ENCODE measurements at places on chromosomes 11 and 22. TPM values are rescaled to one million over a fixed set of nuclear protein-coding genes. Genes with fewer than 3 reads are reported as not detected.

DNA sequence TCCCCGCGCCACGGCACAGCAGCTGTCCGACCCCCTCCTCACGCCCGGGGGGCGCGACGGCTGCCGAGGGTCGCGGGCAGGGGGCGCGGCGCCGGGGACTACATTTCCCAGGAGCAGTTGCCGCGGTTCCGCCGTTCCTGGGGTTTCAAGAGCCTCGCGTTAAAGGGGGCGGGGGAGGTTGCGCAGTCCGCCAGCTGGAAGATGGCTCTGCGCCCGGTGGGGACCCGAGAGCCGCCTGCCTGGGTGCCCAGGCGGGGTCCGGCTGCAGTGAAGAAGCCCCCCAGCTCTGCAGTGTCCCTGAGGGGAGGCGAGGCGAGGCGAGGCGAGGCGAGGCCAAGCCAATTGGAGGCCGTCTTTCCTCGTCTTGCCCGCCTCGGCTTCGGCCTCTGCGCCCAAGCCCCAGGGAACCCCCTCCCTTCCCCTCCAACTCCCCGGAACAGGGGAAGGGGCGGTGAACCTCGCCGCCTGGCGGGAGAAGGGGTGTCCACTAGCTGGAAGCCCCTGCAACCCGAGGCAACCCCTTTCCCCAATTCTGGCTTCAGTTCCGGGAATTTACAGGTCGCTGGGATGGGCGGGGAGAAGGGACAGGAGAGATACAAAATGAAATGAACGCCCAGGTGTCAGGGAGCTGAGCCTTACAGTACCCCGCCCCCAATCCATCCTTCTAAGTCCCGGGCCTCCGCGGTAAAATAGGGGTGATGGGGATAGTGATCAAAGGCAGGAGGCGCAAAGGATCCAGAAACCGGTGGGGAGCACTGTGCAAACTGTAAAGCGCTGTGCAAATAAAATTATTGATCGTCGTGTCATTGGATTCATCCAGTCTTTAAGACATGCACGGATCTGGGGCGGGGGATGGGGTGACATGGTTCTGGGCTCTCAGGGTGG lies 5.2 kb upstream of the GCAT start:
- no peak for DNase-seq
- H3K27ac ChIP-seq, result no peak overlapping the region
- H3K27me3 ChIP-seq, result peaks cover 25% of the 10 kb centered on the region
- no peaks in the 10 kb centered on the region for H3K36me3 ChIP-seq

- no peak overlapping the region for H3K27ac ChIP-seq
- DNase-seq, result peak; percentile 39
- H3K4me1 ChIP-seq, result peaks cover 34% of the 10 kb centered on the region
- H3K27me3 ChIP-seq, result no peaks in the 10 kb centered on the region
- H3K4me3 ChIP-seq, result no peak overlapping the region
- peaks cover 33% of the 10 kb centered on the region for H3K36me3 ChIP-seq
Measured at GRCh38 chr22:40348025-40348658, 1.8 kb downstream of the ADSL start.

DNA sequence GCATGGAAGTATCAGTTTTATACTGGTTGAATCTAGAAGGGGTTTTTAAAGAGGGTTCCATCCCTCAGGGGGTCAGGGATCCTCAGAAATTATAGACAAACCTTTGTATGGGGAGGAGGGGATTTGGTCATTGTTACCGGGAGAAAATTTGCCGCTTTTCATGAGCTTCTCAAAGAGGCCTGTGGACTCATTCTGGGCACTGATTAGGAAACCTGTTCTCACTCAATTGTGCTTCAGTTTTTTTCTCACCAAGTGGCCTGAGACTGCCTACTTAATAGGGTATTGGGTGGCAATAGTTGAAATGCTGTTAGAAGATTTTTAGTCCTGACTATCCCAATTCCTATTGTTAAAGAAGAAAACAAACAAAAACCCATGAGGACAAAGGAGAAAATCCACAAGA lies 14.0 kb downstream of the MPEG1 start:
- no peak for DNase-seq
- H3K4me1 ChIP-seq, result peaks cover 8% of the 10 kb centered on the region
- no peak overlapping the region for H3K4me3 ChIP-seq
- peaks cover 48% of the 10 kb centered on the region for H3K36me3 ChIP-seq
- peak overlapping the region; percentile 45 for H3K27ac ChIP-seq

RBFOX2 gene
- polyA plus RNA-seq, result not detected

- peaks cover 48% of the 10 kb centered on the region for H3K4me1 ChIP-seq
- H3K27ac ChIP-seq, result peak overlapping the region; percentile 94
- no peak overlapping the region for H3K4me3 ChIP-seq
- peak; percentile 80 for DNase-seq
- H3K27me3 ChIP-seq, result no peaks in the 10 kb centered on the region
- no peaks in the 10 kb centered on the region for H3K36me3 ChIP-seq
Measured at GRCh38 chr22:22060200-22061084, 77.9 kb upstream of the TOP3B start.

DNA sequence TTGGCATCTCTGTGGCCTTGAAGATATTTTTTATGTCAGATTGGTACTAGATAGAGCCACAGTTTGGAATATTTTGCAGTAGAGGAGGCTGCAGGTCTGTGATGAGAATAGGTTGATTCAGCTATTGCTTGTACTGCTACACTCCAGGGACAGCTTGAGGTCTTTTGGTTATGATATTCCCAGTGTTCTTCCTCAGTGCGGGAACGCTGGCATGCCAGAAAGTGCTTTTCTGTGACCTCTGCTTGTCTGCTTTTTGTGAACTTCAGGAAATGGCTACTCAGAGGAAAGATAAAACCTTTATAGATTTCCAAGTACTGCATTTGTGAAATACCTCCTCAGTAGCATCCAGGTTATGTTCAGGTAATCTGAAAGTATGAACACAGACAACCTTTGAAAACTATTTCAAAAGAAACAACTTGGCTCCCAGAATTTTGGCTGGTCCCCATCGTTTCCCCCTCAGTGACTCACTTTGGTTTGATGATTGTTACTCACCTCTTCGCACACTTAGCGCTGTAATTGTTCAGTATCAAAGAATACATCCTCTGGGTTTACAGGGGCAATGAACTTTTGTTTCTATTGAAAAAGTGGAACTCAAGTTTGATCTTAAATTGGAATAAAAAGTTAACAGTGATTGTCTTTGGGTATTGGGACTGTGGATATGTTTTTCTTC lies 191.4 kb downstream of the HIPK3 start:
- H3K4me3 ChIP-seq, result no peak overlapping the region
- DNase-seq, result no peak
- no peaks in the 10 kb centered on the region for H3K27me3 ChIP-seq
- H3K4me1 ChIP-seq, result no peaks in the 10 kb centered on the region
- no peaks in the 10 kb centered on the region for H3K36me3 ChIP-seq

COMT gene
- 467 TPM for polyA plus RNA-seq

Measured in CD14-positive monocyte (primary cell).